Brain microvascular endothelial cell (primary cell): ENCODE measurements at places on chromosomes 2 and 18.

GRCh38 chr2:144140891-144141290, 379.0 kb downstream of the ZEB2 start:
- DNase-seq: no peak

- no peak for DNase-seq
These were observed 32.6 kb upstream of the SPAG16 start for GRCh38 chr2:213251618-213252017.

DNA sequence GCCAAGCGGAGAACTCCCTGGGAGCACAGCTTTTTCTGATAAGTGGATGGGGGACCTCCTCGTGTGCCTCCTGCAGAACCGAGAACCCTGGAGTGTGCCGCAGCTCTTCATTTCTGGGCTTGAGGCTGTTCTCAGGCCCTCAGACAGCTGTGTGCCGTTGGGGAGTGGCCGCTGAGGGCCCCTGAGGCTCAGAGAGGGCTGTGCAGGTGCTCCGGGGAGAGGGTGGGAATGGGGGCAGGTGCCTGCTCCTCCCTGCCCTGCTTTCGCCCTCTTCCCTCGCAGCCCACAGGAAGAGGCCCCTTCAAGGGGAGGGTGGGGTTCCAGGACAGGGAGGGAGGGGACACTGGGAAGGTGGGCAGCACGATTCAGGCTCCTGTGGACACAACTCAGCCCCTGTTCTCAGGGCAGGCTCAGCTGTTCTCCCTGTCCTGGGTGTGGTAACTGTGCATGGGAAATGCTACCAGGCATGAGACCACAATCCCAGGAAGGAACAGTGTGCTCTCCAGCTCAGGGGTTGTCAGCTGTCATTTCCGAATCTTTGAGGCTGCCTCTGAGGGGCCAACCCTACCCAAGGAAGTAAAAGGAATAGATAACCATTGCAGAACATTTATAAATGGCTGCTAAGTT, 11.3 kb downstream of the LCT start:
- no peak for DNase-seq

DNA sequence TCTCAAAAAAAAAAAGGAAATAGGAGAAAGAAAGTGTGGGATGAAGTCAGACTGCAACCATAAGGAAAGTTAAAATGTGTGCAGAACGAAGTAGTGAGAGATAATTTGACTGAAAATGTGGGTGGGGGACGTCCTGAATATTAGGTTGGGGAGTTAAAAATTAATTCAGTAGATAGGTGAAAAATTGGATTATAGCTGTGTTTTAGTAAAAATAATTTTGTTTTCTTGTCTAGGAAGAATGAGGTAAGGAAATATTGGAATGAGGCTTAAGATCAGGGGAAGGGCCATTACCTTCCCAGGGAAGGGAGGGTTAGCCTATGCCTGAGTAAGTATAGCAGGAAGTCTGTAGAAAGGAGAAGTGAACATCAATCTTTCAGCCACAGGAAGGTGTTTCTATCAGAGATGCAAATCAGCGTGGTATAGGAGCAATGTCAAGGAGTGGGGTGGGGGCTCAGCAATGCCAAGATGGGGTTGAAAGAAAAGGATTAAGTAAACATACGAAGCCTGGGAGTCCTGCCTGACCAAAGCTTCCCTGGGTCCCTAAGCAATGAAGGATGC, 250.9 kb downstream of the PIEZO2 start:
- DNase-seq: no peak

GRCh38 chr18:50578651-50579050, 18.8 kb downstream of the MAPK4 start:
- no peak for DNase-seq

DNA sequence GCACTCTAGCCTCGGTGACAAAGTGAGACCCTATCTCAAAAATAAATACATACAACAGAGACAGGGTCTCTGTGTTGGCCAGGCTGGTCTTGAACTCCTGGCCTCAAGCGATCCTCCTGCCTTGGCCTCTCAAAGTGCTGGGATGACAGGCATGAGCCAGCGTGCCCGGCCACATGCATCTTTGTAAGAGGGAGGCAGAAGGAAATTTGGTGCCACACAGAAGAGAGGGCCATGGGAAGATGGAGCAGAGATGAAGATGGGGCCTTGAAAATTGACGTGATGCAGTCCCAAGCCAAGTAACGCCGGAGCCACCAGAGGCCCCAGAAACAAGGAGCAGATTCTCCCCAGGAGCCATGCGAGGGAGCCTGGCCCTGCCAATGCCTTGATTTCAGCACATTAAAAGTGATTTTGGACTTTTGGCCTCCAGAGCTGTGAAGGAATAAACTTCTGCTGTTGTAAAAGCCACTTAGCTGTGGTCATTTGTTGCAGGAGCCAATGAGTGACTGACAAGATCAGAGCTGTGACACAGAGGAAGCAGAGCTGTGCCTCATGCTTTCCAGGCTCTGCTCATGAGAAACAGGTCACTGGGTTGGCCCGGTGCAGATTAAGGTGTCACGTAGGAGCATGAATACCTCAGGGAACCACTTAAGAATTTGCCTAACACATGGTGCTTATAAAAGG, 2.7 kb upstream of the SLC66A2 start:
- DNase-seq: no peak

DNA sequence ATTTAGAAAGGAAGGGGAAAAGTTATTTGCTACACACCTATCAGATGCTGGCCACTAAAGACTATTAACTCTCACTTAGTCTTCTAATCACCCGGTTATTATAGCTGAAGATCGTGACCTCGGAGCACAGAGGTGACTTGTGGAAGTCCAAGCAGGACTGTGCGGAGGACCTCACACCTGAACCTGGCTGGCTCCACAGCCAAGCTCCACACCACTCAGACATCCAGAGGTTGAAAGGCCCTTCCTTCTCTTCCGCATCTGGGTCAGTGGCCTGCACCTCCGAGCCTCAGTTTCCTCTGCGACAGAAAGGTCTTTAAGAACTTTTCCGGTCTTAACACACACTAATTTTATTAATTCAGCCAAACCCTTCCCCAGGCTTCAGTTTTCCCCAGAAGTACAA, 57.9 kb downstream of the TNS1 start:
- DNase-seq: no peak

GRCh38 chr2:24452502-24452885, 38.6 kb upstream of the NCOA1 start:
- no peak for DNase-seq

DNA sequence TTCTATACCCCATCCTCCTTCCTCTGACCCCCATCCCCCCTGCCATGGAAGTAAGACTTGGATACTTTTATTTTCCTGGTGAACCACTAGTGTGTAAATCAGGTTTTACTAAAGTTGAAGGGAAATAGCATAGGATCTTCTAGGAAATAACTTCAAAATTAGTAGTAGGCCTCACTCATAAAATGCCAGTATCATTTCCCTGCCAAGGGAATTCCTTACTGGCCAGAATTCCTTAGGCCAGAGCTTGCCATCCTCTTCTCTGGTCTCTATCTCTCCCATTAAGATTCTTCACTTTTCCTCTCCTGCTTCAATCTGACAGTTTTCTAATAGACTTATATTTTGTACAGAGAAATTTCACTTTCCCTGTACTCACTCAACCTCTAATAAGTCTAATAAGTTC, 322.8 kb upstream of the TANK start:
- DNase-seq: no peak

- peak; percentile 89 for DNase-seq
These were observed 32.4 kb upstream of the TMEM131 start for GRCh38 chr2:98028101-98028561.

- no peak for DNase-seq
These were observed 2.2 kb upstream of the TEX51 start for GRCh38 chr2:126896471-126896870.

- DNase-seq: no peak
These were observed 64.7 kb downstream of the FBXO15 start for GRCh38 chr18:74082742-74083556.

GRCh38 chr2:100982431-100982861, 19.6 kb upstream of the RPL31 start:
- DNase-seq: no peak

DNA sequence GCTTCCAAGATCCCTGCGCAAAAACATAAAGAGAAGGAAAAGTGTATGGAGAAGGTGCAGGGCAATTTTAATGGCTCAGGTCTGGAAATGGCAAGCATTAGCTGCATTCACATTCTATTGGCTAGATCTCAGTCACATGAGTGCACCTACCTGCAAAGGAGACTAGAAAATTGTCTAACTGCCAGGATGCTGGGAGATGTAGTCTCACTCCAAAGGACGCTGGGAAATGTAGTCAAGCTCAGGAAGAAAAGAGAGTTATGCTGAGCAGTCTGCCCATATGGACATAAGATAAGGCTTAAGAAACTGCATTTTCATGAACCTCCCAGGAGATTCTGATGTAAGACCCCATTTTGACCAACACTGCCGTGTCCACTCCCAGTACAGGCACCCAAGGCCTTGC, 9.5 kb upstream of the KLHL29 start:
- DNase-seq: no peak

- no peak for DNase-seq
These were observed 137.9 kb upstream of the ZC3H15 start for GRCh38 chr2:186348200-186348599.

- no peak for DNase-seq
These were observed 114.7 kb downstream of the BCL2L11 start for GRCh38 chr2:111235192-111236015.

- DNase-seq: no peak
These were observed 31.3 kb downstream of the SP140L start for GRCh38 chr2:230358305-230358704.

- DNase-seq: no peak
These were observed 191.0 kb upstream of the TCF4 start for GRCh38 chr18:55778788-55779690.

GRCh38 chr18:68960355-68960754, 162.5 kb downstream of the CCDC102B start:
- no peak for DNase-seq

DNA sequence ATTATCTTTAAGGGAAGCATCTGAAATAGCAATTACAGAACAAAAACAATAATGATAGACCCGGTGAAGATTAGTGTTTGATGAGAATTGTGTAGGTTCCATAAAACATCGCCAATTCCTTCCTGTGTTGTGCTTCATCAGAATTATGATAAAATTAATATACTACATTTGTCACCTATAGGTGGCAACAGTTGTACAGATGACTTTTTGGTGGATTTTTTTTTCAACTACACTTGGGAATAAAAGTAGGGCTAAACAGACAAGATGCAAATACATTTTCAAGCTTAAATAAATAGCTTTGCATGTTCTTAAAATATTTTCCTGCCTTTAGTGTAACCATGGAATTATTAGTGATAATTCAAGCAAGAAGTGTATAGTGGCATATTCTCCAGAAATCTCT, 7.0 kb upstream of the LYPD1 start:
- no peak for DNase-seq

DNA sequence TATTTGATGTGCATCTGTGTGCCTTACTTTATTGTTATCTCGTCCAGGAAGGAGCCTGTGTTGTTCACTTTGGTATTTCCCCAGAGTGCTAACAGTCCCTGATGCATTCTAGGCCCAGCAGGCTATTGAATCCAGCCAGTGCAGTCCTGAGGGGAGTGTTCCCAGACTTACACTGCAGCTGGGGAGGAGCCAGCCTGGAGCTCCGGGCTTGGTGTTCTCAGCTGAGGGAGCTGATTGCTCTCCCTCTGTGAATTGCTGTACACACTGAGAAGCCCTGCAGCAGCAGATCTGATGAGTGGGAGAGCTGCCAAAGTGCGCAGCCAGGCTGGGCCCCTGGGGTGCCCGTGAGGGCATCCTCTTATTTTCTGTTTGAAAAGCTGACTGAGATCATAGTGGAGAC, 159.2 kb downstream of the GALNT3 start:
- peak; percentile 61 for DNase-seq

DNA sequence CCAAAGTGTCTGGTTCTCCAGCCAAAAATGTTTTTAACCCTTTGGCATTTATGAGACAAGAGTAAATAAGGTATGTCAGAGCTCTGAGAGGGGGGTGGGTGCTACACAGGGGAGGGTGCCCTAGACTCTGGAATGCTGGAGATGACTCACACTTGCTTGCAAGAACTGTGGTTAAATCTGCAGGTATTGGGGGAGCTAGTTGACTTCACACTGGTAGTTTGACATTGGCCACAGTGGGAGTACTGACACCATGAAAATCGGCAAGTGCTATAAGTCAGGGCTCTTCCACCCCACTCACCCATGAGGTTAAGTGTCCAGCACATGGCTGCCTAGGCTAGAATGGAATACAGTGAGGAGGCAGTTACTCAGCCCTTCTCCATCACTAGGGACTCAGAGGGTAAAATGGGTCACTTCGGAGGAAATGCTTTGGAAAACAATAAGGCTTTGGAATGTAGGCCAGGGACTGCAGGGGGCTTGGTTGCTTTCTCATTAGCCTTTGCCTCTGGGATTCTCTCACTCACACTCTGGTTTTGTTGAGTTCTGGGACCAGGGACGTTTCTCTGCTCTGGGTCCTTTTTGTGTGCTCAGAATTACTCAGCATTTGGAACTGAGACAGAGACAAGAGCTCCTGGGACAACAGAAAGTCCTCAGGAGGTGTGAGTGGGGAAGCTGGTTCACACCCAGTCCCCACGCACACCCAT, 91.6 kb downstream of the ACKR3 start:
- DNase-seq: peak; percentile 43

DNA sequence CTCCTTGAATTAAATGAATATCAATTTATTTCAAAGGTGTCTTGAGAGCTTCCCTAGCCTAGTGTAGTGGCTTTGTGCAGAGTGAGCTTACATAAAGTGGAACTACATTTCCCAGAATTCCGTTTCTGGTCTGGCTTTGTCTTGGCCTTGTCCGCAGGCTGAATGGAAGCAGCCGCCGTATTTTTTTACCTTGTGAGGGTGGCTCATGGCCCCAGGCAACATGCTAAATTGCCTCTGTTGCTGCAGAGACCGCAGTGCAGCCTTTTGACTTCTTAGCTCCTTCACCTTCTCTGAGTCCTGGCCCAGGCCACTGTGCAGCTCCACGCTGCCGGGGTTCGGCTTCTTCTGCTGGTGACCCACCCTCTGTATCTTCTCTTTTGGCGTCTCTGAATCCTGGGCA, 114.8 kb upstream of the SLC38A11 start:
- DNase-seq: no peak

DNA sequence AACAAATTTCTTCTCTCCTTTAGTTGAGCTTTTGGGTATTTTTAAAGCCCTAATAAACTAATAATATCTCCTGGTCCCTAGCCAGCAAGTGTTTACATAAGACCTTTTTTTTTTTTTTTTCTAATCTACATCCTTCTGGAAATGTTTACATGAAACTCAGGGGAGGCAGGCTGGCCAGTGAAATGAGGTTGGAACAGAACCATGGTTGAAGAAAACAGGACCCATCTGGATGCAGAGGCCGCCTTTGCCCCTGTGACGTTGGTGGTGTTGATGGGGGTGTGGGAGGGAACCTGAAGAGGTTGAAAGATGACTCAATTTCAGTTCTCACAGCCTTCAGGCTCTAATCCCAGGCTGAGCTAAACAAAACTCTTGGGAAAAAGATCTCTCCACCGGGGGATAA, 118.5 kb downstream of the NRP2 start:
- DNase-seq: peak; percentile 49

DNA sequence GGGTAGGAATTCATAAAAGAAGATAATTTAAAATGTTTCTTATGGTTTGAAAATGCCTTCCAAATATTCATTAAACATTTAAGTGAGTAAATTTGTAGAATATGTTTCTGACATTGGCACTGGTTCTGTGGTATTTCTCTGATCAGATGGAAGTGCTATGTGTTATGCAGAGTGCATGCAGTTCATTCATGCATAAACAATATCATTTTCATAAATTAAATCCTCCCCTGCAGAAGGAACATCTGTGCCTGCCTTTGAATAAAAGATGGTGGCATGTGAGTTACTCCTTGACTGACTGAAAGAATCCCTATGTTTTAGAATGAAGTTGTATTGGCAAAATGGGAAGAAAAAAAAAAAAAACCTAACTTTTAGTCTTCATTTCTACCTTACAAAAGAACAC, 5.9 kb downstream of the NEUROD1 start:
- no peak for DNase-seq

- no peak for DNase-seq
These were observed 271.7 kb upstream of the FSIP2 start for GRCh38 chr2:185466915-185467314.
